Left lung (tissue), 14 donors: ENCODE measurements at places on chromosomes 7 and 10.
A peak's percentile ranks its signal among the peaks of the same experiment; 100 is the strongest.

GRCh38 chr7:143884241-143884968, 17.6 kb downstream of the TCAF1 start:
- DNase-seq, result no peak

- peak; percentile 44 for DNase-seq
Observed at GRCh38 chr7:7114575-7115291, 67.6 kb upstream of the C1GALT1 start.

- no peak for DNase-seq
Observed at GRCh38 chr7:159143780-159144757, 598 bp downstream of the VIPR2 start.

GRCh38 chr7:99095698-99096097, 48.2 kb downstream of the SMURF1 start:
- DNase-seq, result peak; percentile 65

- DNase-seq, result no peak
Observed at GRCh38 chr7:141550386-141551093, 670 bp upstream of the AGK start.

DNA sequence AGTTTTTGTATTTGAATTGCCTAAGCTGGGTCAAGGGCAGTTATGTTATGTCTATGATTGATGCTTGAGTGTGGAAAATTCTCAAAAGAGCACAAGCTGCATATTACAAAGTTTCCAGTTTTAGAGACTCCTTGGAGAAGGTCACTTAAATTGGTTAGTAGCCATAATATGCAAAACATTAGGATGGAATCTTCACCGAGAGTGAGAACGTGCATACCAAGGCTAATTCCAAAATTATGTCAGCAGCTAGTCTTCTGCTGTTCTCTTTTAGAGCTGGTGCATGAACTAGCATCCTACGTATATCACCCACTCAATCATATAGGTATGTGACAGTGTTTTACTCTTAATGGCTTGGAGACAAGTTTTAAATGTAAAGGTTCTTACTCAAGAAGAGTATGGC, 49.2 kb downstream of the MKX start:
- DNase-seq, result no peak

DNA sequence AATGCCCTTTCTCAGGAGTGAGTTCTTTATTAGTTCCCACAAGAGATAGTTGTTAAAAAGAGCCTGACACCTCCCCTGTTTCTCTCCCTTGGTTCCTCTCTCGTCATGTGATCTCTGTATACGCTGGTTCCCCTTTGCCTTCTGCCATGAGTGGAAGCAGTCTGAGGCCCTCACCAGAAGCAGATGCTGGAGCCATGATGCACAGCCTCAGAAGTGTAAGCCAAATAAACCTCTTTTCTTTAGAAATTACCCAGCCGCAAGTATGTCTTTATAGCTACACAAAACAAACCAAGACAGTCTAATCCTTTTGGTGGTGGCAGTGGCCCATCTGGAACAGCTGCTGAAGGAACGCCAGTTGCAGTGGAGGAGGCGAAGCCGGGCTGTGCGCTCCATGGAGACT, 9.3 kb downstream of the DNAJB9 start:
- no peak for DNase-seq

DNA sequence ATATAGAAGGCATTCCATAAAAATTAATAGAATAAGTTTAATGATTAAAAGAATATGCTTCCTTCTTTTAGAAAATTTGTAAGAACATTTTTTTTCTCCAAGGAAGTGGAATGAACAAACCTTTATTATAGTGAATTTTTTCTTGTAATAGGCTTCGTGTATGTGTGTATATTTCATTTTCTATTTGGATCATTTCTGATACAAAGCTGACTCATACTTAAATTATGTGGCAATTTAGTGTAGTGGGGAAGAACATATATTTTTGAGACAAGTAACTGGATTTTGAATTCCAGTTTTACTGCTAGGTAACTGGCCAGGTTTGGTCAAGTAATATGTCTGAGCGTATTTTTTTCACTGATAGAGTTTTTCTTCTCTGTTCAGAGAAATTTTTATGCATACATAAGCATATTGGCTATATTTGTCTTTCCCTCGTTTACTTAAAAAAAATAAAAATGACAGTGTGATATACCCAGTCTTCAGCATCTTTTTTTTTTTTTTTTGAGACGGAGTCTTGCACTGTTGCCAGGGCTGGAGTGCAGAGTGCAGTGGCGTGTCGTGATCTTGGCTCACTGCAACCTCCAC, 50.8 kb downstream of the CDK13 start:
- no peak for DNase-seq

DNA sequence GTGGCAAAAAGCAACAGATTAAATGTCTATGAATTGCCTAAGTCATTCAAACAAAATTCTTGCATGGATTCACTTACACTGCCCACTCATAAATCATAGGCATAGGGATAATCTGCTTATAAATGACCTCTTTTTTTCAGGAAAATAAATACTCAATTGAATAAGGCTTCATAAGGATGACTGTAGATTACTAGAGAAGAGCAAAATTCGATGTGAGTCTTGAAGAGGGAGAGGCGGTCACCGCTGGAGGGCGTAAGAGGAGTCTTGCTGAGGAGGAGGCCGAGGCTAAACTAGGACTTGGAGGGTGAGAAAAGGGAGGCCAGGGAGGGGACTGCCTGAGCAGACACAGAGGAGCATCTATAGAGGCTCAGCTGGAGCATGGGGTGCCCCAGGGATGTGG, 135.4 kb upstream of the RSU1 start:
- DNase-seq, result no peak

DNA sequence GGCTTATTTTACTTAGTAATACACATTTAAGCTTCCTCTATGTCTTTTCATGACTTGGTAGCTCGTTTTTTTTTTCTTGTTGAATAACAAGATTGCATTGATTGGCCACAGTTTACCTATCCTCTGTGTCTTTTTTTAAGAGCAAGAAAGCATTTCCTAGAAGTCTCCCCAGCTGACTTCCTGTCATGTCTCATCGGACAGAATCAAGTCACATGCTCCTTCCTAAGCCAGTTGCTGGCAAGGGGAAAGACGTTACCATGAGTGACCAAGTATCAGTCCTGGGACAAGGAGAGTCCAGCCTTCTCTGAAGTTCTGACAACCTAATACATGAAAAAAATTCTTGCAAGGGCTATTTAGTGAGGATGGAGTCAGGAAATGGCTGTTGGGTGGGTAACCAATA, 24.9 kb upstream of the SFRP5 start:
- DNase-seq, result no peak

- DNase-seq, result no peak
Observed at GRCh38 chr10:535952-536351, 153.5 kb downstream of the DIP2C start.

DNA sequence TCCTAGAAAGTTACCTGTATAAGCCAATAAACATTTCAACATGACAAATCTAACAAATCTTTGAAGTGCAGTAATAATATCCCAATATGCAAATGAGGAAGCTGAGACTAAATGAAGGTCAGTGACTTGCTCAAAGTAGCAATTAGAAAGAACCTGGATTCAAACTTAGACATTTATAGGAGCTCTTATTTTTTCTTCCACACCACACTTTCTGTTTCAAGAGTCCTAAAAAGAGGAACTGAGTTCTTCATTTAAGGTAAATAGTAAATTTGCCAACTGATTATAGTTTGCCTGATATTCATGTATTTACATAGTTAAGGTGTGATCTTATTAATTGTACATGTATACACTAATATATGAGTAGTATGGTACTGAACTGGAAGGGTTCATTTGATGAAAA, 44.0 kb downstream of the KLHDC10 start:
- no peak for DNase-seq
